ENCODE measurements at places on chromosomes 6 and 20.

DNA sequence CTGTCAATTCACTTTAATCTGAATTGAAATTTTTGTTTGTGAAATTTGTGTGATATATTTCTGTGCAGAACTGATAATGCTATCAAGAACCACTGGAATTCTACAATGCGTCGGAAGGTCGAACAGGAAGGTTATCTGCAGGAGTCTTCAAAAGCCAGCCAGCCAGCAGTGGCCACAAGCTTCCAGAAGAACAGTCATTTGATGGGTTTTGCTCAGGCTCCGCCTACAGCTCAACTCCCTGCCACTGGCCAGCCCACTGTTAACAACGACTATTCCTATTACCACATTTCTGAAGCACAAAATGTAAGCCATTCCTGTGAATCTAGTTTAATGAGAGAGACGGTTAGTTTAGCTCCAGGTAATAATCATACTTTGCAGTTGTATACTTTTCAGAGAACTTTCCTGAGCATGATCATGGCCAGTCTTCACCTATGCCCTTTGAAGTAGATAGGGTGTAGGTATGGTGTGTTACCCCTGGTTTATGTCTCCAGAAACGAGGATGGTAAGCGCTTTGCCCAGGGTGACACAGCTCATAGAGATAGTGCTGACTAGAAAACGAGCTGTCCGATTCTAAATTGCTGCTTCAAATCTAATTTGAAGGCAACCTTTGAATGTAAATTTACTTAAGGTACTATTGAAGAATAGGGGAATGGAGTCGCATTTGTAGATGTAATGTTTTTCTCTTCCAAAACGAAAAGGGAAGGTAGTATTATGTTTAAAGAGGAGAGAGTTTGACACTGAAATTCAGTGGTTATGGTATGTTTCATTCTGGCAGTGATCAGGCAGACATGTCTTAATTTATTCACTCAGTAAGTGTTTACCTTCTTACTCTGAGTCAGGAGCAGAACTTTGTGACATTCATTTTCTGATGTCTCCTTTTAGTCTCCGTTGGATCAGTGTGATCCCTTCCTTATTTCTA is 11.4 kb downstream of the MYB start:
- no peak for DNase-seq

DNA sequence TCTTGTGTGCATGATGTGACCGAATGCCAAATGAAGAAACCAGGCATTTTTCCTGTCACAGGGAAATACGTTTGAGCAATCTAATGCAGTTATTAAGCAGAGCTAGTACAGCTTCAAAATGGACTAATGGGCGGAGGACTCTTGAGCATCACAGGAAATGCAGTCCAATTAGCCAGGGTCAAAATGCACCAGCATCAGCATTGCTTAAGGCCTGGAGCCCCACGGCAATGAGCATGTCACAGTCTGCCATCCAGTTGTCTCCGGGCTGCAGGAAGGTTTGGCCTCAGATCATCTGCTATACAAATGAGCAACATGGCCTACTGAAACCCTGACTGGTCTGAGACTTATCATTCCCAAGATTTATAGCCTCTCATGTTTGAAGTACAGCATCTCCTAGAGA is 652.1 kb upstream of the SLC35B3 start:
- no peak for DNase-seq

DNA sequence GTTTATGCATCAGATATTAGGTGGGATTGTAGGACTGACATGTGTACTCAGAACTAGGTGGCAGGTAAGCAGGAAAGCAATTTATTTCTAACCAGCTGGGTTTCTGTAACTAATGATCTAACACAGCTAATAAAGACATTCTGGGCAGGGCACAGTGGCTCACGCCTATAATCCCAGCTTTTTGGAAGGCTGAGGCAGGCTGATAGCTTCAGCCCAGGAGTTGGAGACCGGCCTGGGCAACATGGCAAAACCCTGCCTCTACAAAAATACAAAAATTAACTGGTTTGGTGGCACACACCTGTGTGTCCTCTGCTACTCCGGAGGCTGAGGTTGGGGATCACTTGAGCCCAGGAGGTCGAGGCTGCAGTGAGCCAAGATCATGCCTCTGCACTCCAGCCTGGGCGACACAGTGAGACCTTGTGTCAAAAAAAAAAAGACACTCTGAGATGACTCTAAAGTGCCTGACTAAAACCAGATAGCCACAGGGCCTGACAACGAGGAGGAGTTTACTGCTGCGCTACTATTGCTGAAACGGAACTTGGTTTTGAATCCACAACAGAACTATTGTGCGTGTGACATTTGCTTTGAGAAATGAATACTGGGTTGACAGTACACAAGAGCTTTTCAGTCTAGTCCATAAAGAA is 29.2 kb upstream of the CEP85L start:
- DNase-seq: no peak

DNA sequence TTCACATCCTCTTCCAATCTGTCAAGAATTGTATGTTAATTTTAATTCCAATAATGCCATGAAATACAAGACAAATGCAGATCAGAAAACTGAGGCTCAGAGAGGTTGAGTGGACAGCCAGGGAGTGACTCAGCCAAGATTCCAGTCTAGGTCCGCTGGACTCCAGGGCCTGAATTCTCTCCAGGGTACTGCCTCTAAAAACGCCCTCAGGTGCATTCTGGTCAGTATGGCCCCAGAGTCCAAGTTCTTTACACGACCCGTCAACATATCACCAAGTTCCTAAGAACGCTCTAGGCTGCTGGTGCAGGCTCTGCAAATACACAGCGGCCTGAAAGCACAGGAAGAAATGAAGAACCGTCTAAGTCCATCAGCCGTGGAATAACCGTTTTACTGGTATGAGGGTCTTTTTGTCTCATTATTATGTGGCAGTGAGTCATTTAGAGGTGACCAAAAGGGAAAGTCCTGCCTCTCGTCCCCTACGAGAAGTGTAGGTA is 709 bp upstream of the ASXL1 start:
- peak; percentile 78 for DNase-seq

- DNase-seq: no peak
Measured at GRCh38 chr6:108561742-108562502, 1.2 kb downstream of the FOXO3 start.

DNA sequence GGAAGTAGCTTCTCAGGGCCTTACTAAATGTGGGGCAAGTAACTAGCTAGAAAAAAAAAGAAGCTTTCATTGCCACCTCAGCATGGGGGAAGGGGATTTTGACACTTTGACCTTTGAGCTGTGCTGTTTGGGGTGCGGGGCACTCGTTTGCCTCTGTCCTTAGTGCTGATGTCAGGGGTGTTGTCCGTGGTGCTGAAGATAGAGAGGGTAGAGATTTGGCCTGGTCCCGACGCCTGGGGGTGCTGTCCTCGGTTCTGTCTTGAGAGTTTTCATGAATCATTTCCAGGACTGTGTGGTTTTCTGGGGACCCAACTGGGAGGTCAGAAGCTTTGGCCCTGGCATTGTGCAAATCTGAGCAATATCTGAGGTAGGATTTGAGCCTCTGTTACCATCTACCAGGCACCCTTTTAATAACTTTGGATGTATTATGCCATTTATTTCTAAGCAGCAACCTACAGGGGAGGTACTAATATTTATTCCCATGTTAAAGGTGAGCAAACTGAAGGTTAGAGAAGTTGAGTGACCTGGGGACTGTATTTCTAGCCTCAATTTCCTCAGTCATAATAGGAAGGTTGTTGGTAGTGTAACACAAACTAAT is 78.0 kb downstream of the DLGAP4 start:
- peak; percentile 11 for DNase-seq

- no peak for DNase-seq
Measured at GRCh38 chr20:47035026-47035590, 140.5 kb downstream of the EYA2 start.

- DNase-seq: no peak
Measured at GRCh38 chr20:10792291-10792690, 118.5 kb upstream of the JAG1 start.

GRCh38 chr6:40922281-40922680 is 116.7 kb downstream of the UNC5CL start:
- DNase-seq: no peak

GRCh38 chr6:21873562-21873961 is 280.0 kb downstream of the SOX4 start:
- no peak for DNase-seq

DNA sequence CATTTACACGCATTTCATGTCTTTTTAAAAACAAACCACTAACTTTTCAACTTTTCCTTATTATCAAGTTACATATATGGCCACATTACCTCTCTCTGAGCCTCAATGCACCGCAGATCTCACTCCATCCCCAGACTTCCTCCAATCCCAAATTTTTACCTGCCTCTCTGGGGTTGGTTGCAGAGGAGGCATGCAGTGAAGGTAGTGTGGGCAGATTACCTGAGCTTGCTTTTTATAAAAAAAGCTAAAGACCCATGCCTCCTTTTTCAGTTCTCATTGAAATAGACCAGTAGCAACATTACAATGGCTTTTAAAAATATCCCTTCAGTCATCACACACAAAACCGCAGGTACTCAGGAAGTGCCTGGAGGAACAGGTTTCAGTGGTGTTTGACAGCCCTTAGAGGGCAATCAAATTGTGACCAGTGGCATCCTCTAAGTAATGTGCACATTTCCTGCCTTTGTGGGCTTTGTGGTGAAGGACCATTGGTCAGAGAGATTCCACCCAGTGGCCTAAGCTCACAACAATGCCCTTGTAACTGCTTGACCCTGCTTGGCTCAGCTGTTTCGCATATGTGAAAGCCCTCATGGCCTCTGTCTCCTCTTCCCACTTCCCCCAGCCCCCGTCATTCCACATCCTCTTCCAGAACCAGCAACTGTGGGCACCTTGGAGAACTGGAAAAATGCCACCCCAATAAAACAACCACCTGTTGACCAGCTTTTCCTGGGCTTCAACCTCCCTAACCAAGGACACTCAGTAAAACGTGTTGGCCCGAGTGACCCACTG is 30.2 kb upstream of the IL17A start:
- no peak for DNase-seq

GRCh38 chr20:36065427-36065998 is 89.0 kb upstream of the EPB41L1 start:
- DNase-seq: no peak

- no peak for DNase-seq
Measured at GRCh38 chr20:31355981-31356380, 12.4 kb upstream of the DEFB118 start.

DNA sequence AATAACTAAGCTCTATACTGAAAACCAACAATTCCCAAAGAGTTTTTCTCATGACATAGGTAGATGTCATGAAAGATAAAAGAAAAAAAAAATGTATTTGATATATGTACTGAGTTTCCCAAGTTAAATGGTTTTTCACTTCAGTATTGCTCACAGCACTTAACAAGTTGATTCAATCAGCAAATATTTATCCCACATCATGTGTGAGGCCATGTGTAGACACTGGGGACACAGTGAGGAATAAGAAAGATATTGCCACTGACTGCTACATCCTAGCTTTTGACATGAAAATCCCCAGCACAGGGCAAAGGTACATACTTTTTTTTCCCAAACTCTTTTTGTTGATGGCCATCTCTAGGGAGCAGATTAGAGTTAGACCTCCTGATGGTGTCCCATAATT is 25.3 kb downstream of the SPTLC3 start:
- DNase-seq: no peak

GRCh38 chr6:11766589-11767450 is 11.8 kb downstream of the ADTRP start:
- DNase-seq: no peak

GRCh38 chr20:16287776-16288175 is 285.5 kb downstream of the KIF16B start:
- DNase-seq: no peak

- peak; percentile 64 for DNase-seq
Measured at GRCh38 chr6:36387440-36388303, at the start of gene ETV7. TSS of gene ETV7 (minus strand) at chr6:36387669. CDS start at chr6:36387541, 128 bp downstream.

- DNase-seq: no peak
Measured at GRCh38 chr6:165858586-165858985, 195.5 kb upstream of the PDE10A start.

- DNase-seq: no peak
Measured at GRCh38 chr6:16522937-16523336, 238.3 kb downstream of the ATXN1 start.

DNA sequence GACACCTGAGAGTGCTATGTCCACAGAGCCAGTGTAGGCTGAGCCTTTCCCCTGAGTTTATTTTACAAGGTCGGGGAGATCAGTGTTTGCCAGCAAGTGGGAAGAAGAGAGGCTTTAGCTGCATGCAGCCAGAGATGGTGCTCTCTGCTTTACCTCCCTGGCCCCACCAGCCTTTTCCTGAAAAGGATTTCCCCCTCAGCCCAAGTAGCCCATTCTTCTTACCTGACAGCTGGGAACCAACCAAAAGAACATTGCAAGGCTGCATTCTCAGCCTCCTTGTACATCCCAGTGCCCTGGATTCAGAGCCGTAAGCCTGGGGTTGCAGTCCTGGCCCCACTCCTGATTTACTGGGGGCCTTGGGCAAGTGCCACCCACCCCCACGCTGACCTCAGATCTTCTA is 16.9 kb downstream of the SNPH start:
- no peak for DNase-seq

GRCh38 chr6:150664091-150664490 is 64.4 kb downstream of the PLEKHG1 start:
- no peak for DNase-seq

DNA sequence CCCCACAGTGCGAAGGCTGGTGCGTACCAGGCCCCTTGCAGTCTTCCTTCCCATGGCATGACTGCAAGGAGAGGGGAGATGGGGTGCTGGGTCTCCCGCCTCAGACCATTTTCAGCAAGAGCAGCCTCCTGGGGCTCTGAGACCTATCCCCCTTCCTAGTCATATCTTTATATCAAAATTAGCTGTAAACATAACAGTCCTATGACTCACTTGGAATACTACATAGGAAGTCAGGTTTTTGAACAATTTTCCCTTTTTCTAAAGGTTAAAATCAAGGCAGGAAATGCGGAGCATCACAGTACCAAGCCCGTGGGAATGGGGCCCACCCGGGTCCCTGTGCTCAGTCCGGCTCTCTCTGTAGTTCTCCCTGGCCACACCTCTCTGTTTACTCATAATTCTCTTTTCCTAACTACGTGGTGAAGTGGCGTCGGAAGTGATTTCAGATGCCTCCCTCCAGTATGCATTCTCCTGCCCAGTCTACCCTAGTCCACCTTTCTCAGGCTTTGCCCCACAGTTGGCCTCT is 109.8 kb upstream of the TMEM170B start:
- DNase-seq: no peak

GRCh38 chr20:36368869-36369268 is 62.7 kb downstream of the DLGAP4 start:
- DNase-seq: no peak

- DNase-seq: no peak
Measured at GRCh38 chr6:107409942-107410341, 49.4 kb downstream of the PDSS2 start.

DNA sequence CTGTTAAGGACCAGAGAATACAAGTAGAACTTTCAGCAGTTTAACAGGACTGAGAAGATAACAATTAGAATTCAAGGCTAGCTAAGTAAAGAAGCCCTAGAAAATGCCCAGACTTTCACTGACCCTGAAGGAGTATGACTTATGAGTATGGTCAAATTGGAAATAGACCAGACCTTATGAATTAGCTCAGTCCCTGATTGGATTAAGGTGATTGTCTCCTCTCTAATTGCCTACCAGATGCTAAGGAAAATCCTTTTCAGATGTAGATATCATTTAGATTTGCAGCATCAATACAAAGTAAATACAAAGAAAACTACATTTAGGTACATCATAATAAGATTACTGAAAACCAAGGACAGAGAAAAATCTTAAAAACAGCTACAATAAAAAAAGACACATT is 58.9 kb downstream of the CNR1 start:
- no peak for DNase-seq

DNA sequence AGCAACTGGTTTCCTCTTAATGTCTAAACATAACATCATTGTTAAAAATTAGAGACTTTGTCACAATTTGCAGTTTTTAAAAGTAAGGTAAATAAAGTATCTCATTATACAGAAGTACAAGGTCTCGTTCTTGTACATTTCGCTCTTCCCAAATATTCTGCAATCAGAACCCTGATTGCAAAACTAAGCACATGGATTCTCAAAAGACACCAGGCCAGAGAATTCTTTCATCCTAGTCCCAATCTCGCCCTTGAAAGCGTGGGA is 355 bp upstream of the AKAP7 start:
- DNase-seq: no peak

Measured in large intestine (tissue), 12 donors.